ENCODE measurements at places on chromosomes 2 and 18. TPM values are rescaled to one million over a fixed set of nuclear protein-coding genes. Genes with fewer than 3 reads are reported as not detected.
A peak's percentile ranks its signal among the peaks of the same experiment; 100 is the strongest.

- peaks cover 85% of the 10 kb centered on the region for H3K4me1 ChIP-seq
- no peaks in the 10 kb centered on the region for H3K27me3 ChIP-seq
- DNase-seq: no peak
- H3K27ac ChIP-seq: no peak overlapping the region
Observed at GRCh38 chr2:128371648-128372345, 53.1 kb upstream of the HS6ST1 start.

GRCh38 chr2:102027036-102027980 is 35.5 kb downstream of the IL1R2 start:
- no peaks in the 10 kb centered on the region for H3K27me3 ChIP-seq
- H3K4me3 ChIP-seq: no peak overlapping the region
- no peak overlapping the region for H3K27ac ChIP-seq
- DNase-seq: peak; percentile 39

GRCh38 chr2:175205523-175205922 is 24.0 kb upstream of the ATP5MC3 start:
- H3K27me3 ChIP-seq: peaks cover 5% of the 10 kb centered on the region
- no peak for DNase-seq
- H3K36me3 ChIP-seq: no peaks in the 10 kb centered on the region
- no peak overlapping the region for H3K4me3 ChIP-seq
- peaks cover 3% of the 10 kb centered on the region for H3K4me1 ChIP-seq

GRCh38 chr2:133194777-133195335 is 373.4 kb downstream of the NCKAP5 start:
- H3K4me3 ChIP-seq: no peak overlapping the region
- H3K36me3 ChIP-seq: no peaks in the 10 kb centered on the region
- DNase-seq: no peak

- DNase-seq: no peak
- peaks cover 13% of the 10 kb centered on the region for H3K4me1 ChIP-seq
- H3K27ac ChIP-seq: no peak overlapping the region
- H3K36me3 ChIP-seq: no peaks in the 10 kb centered on the region
- no peak overlapping the region for H3K4me3 ChIP-seq
Observed at GRCh38 chr2:237600205-237600846, 9.8 kb upstream of the RAB17 start.

GRCh38 chr2:1793868-1794445 is 49.6 kb upstream of the PXDN start:
- DNase-seq: no peak
- H3K36me3 ChIP-seq: peaks cover 43% of the 10 kb centered on the region
- peaks cover 24% of the 10 kb centered on the region for H3K4me1 ChIP-seq
- no peak overlapping the region for H3K27ac ChIP-seq

DNA sequence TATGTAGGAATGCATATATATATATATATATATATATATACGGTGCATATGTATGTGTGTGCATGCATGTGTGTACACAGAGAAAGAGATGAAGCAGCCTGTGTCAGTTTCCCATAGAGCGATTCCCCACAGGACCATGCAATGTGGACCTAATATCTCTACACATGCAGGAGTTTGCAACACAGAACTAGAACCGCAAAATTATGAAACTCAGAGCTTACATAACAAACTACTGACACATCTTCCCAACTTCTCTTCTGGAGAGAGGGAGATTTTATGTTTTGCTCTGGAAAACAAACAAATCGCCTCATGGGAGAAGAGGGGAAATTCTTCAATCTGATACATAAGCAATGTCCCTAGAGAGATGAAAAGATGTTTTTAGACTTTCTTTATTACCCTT is 377.2 kb downstream of the LRATD1 start:
- no peak for DNase-seq
- H3K4me3 ChIP-seq: no peak overlapping the region
- no peaks in the 10 kb centered on the region for H3K27me3 ChIP-seq
- no peak overlapping the region for H3K27ac ChIP-seq
- no peaks in the 10 kb centered on the region for H3K4me1 ChIP-seq

GRCh38 chr18:38497266-38497665 is 931.7 kb upstream of the CELF4 start:
- no peaks in the 10 kb centered on the region for H3K4me1 ChIP-seq
- no peak for DNase-seq
- H3K4me3 ChIP-seq: no peak overlapping the region
- H3K27ac ChIP-seq: no peak overlapping the region
- H3K36me3 ChIP-seq: no peaks in the 10 kb centered on the region

DNA sequence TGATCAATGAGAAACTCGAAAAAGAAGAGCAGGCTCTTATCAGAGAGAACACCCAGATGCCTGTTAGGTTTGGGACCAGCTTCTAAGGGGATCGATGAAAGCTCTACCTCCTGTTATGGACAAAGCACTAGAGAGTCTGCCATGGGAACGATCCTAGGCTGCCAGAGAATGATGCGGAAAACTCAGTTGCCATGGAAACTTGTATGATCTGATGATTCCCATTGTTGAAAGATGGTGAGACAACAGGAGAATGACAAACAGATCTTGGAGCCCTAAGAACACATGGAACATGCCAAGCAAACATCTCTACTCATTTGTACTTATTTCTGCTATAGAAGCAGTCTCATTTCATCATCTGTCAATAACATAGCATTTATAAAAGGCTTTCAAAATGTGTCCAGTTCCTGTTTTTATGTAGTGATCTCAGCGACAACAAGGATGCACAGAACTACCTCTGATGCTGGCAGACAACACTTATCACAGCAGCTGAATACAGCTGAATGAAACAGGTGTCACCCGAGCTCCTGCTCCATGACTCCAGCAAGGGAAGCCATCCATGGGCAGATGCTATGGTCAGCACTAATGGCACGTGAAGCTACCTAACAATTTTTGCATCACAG is 59.6 kb downstream of the NCKAP5 start:
- H3K27ac ChIP-seq: no peak overlapping the region
- H3K27me3 ChIP-seq: no peaks in the 10 kb centered on the region
- peak; percentile 56 for DNase-seq
- H3K4me1 ChIP-seq: peaks cover 10% of the 10 kb centered on the region
- H3K36me3 ChIP-seq: no peaks in the 10 kb centered on the region

DNA sequence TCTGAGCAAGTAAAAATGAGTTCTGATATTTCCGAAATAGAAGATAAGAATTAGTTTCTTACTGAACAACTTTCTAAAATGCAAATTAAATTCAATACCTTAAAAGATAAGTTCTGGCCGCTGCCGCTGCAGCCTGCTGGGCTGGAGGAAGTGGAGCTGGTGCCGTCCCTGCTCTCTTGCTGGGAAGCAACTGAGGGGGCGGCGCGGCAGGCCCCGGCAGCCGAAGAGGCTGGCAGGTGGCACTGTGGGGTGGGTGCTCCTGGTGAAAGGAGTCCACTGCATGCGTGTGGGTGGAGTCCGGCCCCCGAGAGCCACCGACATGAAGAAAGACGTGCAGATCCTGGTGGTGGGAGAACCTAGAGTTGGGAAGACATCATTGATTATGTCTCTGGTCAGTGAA is 89.5 kb upstream of the ZNF519 start:
- H3K4me3 ChIP-seq: no peak overlapping the region
- no peaks in the 10 kb centered on the region for H3K27me3 ChIP-seq
- DNase-seq: no peak
- no peaks in the 10 kb centered on the region for H3K4me1 ChIP-seq

GRCh38 chr2:128433911-128434550 is 115.4 kb upstream of the HS6ST1 start:
- no peaks in the 10 kb centered on the region for H3K27me3 ChIP-seq
- H3K4me1 ChIP-seq: peaks cover 10% of the 10 kb centered on the region

DNA sequence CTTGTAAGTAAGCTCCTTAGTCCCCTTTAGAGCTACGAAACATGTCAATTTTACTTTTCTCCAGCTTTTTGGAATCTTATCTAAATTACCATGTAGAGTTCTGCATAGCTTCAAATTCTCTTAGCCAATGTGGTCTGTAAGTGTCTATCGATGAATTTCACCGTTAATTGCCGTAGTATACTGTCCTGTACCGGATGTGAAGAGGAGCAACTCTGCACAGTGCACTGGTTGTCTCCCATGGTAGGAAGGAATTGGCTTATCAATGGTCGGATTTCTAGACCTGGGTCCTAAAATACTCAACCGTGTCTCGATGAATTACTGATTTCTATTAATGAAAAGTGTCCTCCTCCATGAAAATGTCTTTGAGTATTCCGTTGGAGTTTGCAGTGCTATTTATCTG is 1.9 kb downstream of the NOP58 start:
- no peaks in the 10 kb centered on the region for H3K36me3 ChIP-seq
- peaks cover 4% of the 10 kb centered on the region for H3K4me1 ChIP-seq
- H3K27me3 ChIP-seq: no peaks in the 10 kb centered on the region
- no peak for DNase-seq
- H3K4me3 ChIP-seq: peak overlapping the region; percentile 97

- no peaks in the 10 kb centered on the region for H3K4me1 ChIP-seq
- H3K27ac ChIP-seq: no peak overlapping the region
- no peaks in the 10 kb centered on the region for H3K36me3 ChIP-seq
Observed at GRCh38 chr2:67055387-67056304, 341.5 kb upstream of the ETAA1 start.

DNA sequence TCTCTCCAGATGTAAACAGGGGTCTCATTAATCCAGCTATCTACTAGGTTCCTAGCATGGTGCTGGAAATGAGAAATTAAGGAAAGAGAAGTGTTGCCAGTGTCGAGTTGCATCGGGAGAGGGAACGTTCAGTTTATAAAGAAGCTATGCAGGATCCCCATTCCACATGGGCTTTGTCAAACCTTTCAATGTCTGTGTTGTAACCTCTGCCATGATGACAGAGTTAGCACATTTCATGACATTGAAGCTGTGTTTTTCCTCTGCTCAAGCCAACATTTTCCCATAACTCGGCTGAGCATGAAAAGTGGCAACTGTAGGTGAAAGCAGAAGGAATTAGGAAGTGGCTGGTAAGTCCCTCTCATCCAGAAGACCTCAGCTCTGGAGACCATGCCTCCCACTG is 133.4 kb downstream of the WDSUB1 start:
- DNase-seq: no peak
- no peak overlapping the region for H3K4me3 ChIP-seq
- H3K36me3 ChIP-seq: no peaks in the 10 kb centered on the region
- no peaks in the 10 kb centered on the region for H3K27me3 ChIP-seq

GRCh38 chr2:11685906-11686470 is 16.0 kb upstream of the NTSR2 start:
- no peak for DNase-seq
- H3K4me1 ChIP-seq: peaks cover 14% of the 10 kb centered on the region
- no peak overlapping the region for H3K27ac ChIP-seq
- H3K27me3 ChIP-seq: peaks cover 7% of the 10 kb centered on the region
- no peak overlapping the region for H3K4me3 ChIP-seq

- H3K27me3 ChIP-seq: no peaks in the 10 kb centered on the region
- no peak overlapping the region for H3K4me3 ChIP-seq
- H3K27ac ChIP-seq: no peak overlapping the region
- H3K4me1 ChIP-seq: peaks cover 22% of the 10 kb centered on the region
- no peaks in the 10 kb centered on the region for H3K36me3 ChIP-seq
Observed at GRCh38 chr2:159131914-159132281, 154.6 kb downstream of the WDSUB1 start.

- H3K27me3 ChIP-seq: no peaks in the 10 kb centered on the region
- no peaks in the 10 kb centered on the region for H3K4me1 ChIP-seq
- no peak for DNase-seq
- H3K36me3 ChIP-seq: no peaks in the 10 kb centered on the region
Observed at GRCh38 chr2:22153931-22154613, 1030.3 kb downstream of the TDRD15 start.

GRCh38 chr2:23249348-23249747 is 135.6 kb upstream of the KLHL29 start:
- peaks cover 6% of the 10 kb centered on the region for H3K4me1 ChIP-seq
- peak; percentile 72 for DNase-seq
- H3K36me3 ChIP-seq: no peaks in the 10 kb centered on the region
- no peaks in the 10 kb centered on the region for H3K27me3 ChIP-seq

DNA sequence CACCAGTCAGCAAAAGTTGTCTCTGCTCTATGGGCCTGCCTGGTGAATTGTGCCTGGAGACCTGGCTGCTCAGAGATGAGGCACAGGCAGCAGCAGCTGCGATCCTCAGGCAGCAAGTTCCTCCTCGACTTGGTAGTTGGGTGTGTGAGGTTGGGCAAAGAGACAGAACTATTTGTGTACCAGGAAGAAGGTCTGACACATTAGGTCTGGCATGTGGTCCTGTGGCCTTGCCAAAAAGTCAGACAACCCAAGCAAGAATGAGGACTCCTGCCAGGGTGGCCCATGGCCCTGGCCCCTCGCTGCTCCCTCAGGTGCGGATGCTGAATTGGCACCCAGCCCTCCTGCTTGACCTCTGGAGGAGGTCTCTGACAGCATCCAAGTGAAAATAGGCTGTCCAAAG is 192.7 kb downstream of the DYSF start:
- H3K4me1 ChIP-seq: peaks cover 16% of the 10 kb centered on the region
- H3K36me3 ChIP-seq: no peaks in the 10 kb centered on the region
- no peak for DNase-seq
- H3K4me3 ChIP-seq: no peak overlapping the region

DNA sequence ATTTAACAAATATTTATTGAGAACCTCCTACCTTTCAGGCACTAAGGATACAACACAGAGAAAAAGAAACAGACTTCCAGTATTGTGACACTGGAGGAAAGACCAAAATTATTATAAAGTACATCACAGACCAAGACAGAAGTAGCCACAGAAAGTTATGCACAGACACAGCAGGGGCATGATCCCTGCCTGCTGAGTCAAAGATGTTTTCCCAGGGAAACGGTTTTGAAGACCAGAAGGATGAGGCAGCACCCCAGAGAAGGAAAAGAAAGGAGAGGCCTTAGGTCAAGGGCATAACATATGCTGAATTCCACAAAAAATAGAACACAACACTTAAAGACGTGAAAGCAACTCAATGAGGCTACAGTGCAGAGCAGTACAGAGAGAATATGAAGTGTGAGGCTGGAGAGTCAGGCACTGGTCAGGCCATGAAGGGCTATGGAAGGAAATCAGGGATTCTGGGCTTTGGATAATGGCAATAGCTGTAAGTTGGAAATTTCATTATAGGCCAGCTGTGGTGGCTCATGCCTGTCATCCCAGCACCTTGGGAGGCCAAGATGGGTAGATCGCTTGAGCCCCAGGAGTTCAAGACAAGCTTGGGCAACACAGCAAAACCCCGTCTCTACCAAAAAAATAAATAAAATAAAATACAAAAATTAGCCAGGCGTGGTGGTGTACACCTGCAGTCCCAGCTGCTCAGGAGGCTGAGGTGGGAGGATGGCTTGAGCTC is 8.2 kb downstream of the ADAM17 start:
- no peaks in the 10 kb centered on the region for H3K36me3 ChIP-seq
- H3K4me3 ChIP-seq: no peak overlapping the region
- no peak for DNase-seq
- H3K27me3 ChIP-seq: no peaks in the 10 kb centered on the region

- no peaks in the 10 kb centered on the region for H3K36me3 ChIP-seq
- no peak overlapping the region for H3K27ac ChIP-seq
- no peak overlapping the region for H3K4me3 ChIP-seq
- H3K27me3 ChIP-seq: no peaks in the 10 kb centered on the region
- DNase-seq: no peak
Observed at GRCh38 chr2:219658196-219658846, 30.9 kb downstream of the SLC4A3 start.

Gene OSR1
- total RNA-seq: 24.8 TPM

Gene ZNF804A
- 15.7 TPM for total RNA-seq

Gene CD8B2
- 0.28 TPM for total RNA-seq

Gene MOCOS
- total RNA-seq: 0.89 TPM

Gene SLC9A4
- 0.30 TPM for total RNA-seq

Gene ADGRF3
- total RNA-seq: 0.10 TPM

Gene INHBB
- total RNA-seq: 2.8 TPM

Gene FAP
- total RNA-seq: 23.2 TPM

Gene IL1RL1
- total RNA-seq: 1.1 TPM

Gene GALNT5
- 7.6 TPM for total RNA-seq

Gene RGPD8
- total RNA-seq: 31.8 TPM

Gene GALR1
- 3.2 TPM for total RNA-seq

Gene C2orf66
- 0.28 TPM for total RNA-seq

Gene SCYGR4
- total RNA-seq: not detected

Gene SERPINB12
- not detected for total RNA-seq

Gene ZRANB3
- 13.9 TPM for total RNA-seq

Data from spinal cord (tissue), 10 donors.